ENCODE measurements at places on chromosomes 1 and 21.

DNA sequence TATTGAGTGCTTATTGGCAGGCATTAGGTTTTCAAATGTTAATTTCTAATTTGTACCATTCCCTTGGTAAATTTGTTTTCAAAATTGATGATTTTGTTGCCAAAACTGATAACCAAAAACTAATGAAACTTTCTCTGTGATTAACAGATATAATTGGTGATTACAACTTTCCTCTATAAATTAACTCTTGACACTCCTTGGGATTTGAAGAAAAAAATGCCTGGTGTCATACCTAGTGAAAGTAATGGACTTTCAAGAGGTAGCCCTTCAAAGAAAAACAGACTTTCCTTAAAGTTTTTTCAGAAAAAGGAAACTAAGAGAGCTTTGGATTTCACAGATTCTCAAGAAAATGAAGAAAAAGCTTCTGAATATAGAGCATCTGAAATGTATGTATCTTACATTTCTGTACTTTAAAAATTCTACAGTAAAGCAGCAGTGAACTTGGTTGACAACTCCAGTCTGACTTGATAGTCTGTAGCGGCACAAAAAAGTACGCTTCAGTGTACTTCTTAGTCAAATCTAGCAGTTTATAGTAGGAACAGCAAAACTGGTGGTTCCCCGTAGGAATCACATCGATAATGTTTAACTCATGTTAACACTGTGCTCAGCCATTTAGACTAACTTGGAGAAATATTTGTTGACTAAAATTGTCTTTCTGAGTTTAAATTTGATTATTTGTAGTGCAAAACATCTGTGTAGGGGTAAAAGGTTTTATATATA lies 3.0 kb downstream of the USP1 start:
- DNase-seq = no peak

GRCh38 chr21:44260791-44261631 lies 686 bp downstream of the DNMT3L start:
- no peak for DNase-seq

GRCh38 chr1:176543360-176544129 lies 80.6 kb downstream of the PAPPA2 start:
- no peak for DNase-seq

- no peak for DNase-seq
Observed at GRCh38 chr1:9078015-9078751, 8.7 kb upstream of the SLC2A5 start.

- no peak for DNase-seq
Observed at GRCh38 chr1:213966122-213966521, 21.7 kb upstream of the PROX1 start.

DNA sequence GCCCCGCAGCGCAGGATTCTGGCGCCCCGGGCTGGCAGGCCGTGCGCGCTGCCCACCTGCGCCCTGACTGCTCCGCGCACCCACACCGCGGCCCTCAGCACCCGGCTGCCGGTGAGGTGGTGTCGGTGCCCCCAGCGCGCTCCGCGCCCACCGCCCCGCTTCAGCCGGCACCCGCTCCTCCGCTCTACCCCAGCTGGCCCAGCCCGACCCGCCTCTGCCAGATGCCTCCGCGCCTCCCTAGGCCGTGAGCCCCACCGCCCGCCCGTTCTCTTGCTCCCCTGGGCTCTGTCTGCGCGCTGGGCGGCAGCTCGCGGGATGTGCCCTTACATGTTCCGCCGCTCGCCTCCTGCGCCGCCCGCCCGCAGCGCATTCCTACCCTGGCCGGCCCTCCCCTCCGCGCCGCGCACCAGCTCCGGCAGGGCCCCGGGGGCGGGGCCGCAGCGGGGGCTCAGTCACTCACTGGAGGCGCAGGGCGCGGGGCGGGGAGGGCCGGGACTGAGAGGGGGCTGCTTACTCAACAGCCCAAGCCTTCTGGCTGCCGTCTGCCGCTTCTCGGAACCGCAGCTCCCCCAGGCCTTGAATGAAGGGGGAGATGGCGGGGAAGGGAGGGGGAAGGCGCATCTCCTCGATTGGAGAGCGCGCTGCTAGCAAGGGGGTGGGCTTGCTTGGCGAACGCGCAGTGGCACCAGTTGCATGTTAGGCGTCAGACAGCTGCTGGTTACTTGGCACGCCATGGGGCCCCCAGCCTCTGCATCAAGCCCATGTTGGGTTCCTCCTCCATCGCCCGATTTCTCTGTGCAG lies at the start of gene PHLDA3:
Gene PHLDA3, minus strand, starts transcription at position 345 of the 801 bp plus-strand sequence. CDS start 402 bp downstream, outside the sequence.
- peak; percentile 77 for DNase-seq

GRCh38 chr1:192489748-192490147 lies 85.8 kb upstream of the RGS1 start:
- DNase-seq = no peak

GRCh38 chr1:114719424-114719787 lies 2.8 kb upstream of the NRAS start:
- no peak for DNase-seq

DNA sequence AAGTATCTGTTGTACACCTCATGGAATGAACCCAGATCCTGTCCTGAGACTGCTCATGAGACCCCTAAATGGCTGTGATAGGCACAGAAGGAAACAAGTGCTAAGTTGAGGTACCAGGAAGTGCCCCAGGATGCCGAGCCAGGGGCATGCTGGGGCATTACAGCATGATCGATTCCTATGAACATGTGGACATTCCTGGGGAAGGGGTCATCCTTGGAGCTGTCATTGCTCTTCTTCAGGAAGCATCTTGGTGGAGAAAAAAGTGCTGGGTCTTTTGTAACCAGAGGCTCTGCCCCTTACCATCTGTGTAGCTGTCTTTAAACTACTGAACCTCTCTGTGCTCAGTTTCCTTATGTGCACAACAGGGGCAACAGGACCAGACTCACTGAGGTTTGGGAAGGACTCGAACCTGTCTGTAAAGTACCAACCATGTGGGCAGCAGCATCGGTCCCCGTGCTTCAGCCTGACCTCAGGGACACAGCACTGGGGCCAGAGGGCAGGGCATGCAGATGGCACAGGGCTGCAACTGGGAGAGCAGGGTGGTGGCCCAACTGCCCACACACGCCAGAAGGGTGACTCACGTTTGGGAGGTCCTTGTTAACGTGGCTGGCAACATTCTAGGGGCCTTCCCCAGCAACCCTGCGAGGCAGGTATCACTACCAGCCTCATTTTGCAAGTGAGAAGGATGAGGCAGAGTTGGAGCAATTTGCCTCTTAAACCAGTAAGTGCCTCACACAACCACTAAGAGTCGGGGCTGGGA lies 142.3 kb upstream of the EDN2 start:
- peak; percentile 18 for DNase-seq

All from CD4-positive, CD25-positive, alpha-beta regulatory T cell (primary cell).